ENCODE measurements at places on chromosomes 12 and 14. TPM values are rescaled to one million over a fixed set of nuclear protein-coding genes. Genes with fewer than 3 reads are reported as not detected.
A peak's percentile ranks its signal among the peaks of the same experiment; 100 is the strongest.

SYNJ2BP gene
- 45.0 TPM for total RNA-seq

KITLG gene
- 5.0 TPM for total RNA-seq

RPL36AL gene
- 157 TPM for total RNA-seq

GRCh38 chr14:96017882-96018281 lies 21.3 kb upstream of the C14orf132 start:
- DNase-seq = no peak

NELL2 gene
- total RNA-seq = 0.95 TPM

- DNase-seq = peak; percentile 92
Measured at GRCh38 chr12:3275171-3276041, 198.2 kb downstream of the TSPAN9 start.

- DNase-seq = no peak
Measured at GRCh38 chr12:14765398-14765797, 37.9 kb downstream of the WBP11 start.

RNF212B gene
- not detected for total RNA-seq

Measured in right cardiac atrium (tissue), 5 donors.